ENCODE measurements at places on chromosomes 2 and 18. TPM values are rescaled to one million over a fixed set of nuclear protein-coding genes. Genes with fewer than 3 reads are reported as not detected.
A peak's percentile ranks its signal among the peaks of the same experiment; 100 is the strongest.

GRCh38 chr2:172427256-172427989 is at the start of gene ITGA6:
Gene ITGA6 (plus strand): TSS chr2:172427586.
- peak; percentile 90 for DNase-seq

APLF gene
- total RNA-seq, result 6.5 TPM

ANKRD62 gene
- not detected for total RNA-seq

- DNase-seq, result no peak
These were observed 75.8 kb upstream of the LRPPRC start for GRCh38 chr2:44071454-44072046.

- DNase-seq, result no peak
These were observed 986.7 kb downstream of the BCL11A start for GRCh38 chr2:59566739-59567138.

MC5R gene
- total RNA-seq, result not detected

- no peak for DNase-seq
These were observed 1244.7 kb upstream of the ZEB2 start for GRCh38 chr2:145764631-145765030.

SIX3 gene
- total RNA-seq, result not detected

DNA sequence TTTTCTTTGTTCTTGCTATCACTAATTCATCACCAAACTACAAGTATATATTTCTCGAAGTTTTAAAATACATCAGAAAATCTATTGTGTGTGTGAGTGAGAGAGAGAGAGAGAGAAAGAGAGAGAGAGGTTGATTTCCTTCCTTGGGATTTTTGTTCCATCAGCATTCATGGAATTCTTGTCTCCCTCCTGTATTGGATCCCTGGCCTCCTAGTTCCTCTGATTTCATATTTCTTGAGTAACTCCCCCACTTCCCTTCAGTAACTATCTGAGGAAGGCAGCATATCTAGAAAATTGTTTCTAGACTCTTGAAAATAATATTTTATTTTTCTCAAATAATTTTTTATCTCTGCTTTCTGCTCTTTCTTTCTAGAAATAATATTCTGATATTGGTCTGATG is 13.3 kb upstream of the ACTR2 start:
- no peak for DNase-seq

- no peak for DNase-seq
These were observed 174.8 kb downstream of the PRPF40A start for GRCh38 chr2:152542337-152542994.

DNA sequence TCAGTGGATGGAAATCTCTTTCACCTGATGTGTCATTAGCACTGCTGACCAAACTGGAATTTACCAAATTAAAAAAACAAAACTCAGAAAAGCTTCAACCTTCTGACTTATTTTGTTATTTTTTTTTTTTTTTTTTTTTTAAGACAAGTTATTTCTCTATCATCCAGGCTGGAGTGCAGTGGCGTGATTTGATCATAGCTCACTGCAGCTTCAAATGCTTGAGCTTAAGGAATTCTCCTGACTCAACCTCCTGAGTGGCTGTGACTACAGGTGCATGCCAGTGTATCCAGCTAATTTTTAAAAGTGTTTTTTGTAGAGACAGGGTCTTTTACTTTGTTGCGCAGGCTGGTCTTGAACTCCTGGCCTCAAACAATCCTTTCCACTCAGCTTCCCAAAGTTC is 155.6 kb downstream of the LRRTM1 start:
- no peak for DNase-seq

DNA sequence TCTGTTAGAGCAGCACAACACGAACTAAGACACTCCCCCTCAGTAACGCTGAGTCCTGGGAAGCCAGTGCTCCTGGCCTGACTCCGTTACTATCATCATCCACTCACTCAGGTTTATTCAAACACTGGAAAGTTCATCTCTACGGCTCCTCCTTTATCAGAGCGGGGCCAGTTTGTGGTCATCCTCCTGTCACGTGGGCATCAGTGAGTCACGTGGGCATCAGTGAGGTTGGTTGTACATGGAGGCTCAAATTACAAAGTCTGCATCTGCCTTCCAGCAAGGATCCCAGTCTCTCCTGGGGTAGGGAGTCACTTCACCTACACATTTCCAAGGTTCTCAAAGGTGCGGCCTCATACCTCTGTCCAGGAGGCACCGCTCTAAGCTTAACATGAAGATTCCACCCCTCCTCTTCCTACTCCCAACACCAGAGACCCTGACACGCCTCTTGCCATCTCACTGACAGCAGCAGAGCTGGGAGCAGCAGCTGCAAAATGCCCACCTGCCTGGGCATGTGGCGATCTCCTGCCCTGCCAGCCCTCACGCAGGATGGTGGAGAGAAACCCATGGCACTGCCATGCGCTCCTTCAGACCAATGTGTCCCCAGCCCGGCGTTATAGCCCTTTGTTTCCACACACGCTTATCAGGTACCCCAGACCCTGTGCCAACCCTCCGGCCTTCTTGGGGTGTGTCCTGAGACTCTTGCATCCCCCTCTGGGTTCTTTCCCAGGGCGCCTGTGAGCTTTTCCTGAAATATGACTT is 99.2 kb upstream of the PTPRM start:
- no peak for DNase-seq

DNA sequence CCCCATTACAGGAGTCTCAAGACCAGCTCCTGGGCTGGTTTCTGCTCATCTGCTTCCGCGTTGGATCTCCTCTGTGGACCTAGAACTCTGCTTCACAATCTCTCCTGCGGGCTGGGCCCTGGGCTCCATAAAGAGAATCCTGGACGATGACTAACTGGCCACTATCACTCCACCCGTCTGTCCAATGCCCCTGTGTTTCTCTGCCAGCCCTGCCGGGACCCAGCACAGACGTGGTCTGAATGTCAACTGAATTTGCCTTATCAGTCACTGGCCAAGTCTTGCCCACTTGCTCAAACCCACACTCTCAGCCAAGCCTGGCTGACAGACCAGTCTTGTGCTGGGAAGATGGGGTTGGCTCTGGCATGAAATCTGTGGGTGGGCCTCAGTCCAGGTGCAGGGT is 17.4 kb downstream of the KIF3C start:
- DNase-seq, result no peak

GRCh38 chr18:79847606-79848293 is 50.0 kb downstream of the KCNG2 start:
- DNase-seq, result no peak

DNA sequence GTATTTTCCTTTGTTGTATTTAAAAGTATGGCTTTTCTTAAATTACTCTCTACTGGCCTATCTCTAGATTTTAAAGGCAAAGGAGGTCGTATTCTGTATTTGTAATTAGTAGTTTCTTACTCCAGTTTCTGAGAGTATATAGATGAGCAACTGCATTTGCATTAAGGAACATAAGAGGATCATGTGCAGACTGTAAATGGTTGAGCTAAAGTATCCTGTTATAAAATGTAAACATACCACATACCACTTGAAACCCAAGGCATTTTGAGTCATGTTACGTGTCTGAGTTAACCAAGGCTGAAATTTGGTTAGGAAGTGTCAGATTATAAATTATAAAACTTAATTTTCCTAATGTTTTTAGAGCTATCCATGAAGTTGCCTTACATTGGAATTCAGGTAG is 76.3 kb downstream of the GPD2 start:
- no peak for DNase-seq

PSMA8 gene
- not detected for total RNA-seq

DNA sequence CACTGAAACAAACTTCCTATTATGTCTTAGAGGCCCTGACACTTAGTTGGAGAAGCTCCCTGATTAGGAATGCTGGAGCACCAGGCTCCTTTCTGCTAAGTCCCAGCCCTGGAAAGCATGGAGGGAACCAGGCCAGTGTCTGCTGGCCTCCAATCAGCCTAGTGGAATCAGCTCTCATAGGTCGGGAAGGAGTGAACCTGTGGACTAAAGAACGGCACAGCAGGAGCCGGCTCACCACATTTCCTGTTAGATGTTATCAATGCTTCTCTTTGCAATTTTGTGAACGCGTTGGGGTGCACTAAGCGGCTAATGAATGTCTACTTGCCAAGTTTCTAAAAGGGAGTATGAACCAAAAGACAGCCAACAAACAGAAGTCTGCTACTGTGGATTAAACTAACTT is 296.6 kb downstream of the NAPG start:
- no peak for DNase-seq

- DNase-seq, result no peak
These were observed 776.8 kb upstream of the SOX11 start for GRCh38 chr2:4915357-4915756.
